ENCODE measurements at places on chromosomes 16 and 17.

DNA sequence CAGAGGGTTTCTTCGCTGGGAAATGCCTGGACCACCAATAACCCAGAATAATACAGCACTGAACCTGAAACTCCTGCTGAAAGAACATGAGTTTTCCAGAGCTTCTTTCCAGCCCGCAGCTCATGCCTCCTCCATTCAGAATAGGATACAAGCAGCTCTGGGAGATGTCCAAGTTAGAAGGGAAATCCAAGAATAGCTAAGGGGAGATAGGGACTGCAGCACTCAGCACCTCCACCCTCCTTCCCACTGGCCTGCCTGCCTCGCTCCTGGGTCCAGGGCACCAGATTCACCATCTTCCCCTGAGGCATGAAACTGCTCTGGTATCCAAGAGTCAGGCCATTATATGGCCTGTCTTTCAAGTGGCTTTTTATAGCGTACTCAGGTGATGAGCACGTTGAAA lies 4.1 kb downstream of the KRT31 start:
- peak; percentile 14 for DNase-seq

DNA sequence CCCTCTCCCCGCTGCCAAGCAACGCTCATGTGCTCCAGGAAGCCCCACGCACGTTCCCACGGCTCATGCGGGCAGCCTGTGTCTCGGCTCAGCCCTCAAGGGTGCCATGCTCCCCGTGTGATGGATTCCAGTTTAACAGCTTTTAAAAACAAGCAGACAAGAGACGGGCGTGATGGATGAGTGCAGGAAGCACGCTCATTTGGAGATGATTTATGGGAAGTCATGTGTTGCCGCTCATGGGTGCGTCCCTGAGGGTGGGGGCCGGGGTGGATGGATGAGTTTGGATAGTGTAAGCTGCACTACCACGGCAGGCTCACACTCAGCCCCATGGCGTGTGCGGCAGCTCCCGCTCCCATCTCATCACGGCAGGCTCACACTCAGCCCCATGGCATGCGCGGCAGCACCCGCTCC lies 132.8 kb downstream of the RBFOX3 start:
- DNase-seq = no peak

DNA sequence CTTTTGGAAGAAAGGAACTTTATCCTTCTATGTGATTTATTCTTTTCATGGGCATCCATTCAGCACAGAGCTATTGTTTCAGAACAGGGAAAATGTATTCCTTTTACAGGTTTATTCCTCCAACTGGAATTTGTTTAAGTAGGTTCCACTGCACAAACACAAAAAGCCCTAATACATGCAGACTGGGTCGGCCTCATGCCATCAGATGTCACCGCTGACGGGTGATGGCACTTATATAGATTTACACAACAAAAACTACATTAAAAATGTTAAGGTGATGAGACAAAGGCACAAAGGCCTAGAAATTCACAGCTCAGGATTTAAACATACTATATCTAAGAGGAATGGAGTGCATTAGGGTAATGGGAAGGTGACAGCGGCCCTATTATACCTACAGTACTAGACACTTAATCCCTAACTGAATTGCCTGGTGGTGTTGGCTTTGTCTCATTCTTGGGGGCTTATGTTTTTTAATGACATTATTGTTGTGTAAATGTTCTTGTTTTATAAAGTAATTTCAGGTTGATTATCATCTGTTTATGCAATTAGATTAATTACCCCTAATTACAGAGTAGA lies 276.4 kb upstream of the PSMD7 start:
- no peak for DNase-seq

GRCh38 chr17:80729761-80730160 lies 185.1 kb downstream of the RPTOR start:
- no peak for DNase-seq

- DNase-seq = no peak
These were observed 62.4 kb upstream of the MED9 start for GRCh38 chr17:17414341-17414805.

DNA sequence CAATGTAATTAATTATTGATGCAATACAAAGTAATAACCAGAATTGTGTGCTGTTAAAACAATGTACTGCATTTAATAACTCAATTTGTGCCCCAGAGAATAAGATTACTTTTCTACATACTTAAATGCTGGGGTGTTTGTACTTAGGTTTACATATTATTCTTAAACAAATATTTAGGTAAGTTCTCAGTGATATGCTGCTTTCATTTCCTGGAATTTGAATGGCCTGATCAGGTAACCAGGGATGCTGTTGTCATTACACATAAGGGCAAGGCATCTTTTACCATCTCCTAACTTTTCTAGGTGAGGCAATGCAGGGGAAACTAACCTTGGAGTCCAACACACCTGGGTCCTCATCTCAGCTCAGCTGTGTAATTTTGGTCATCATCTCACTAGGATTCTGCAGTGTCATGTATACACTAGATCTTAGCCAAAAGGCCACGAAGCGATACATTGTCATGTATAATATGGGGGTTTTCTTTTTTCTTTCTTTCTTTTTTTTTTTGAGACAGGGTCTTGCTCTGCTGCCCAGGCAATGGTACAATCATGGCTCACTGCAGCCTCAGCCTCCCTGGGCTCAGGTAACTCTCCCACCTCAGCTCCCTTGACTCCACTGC lies 45.2 kb downstream of the MYO1D start:
- DNase-seq = no peak

DNA sequence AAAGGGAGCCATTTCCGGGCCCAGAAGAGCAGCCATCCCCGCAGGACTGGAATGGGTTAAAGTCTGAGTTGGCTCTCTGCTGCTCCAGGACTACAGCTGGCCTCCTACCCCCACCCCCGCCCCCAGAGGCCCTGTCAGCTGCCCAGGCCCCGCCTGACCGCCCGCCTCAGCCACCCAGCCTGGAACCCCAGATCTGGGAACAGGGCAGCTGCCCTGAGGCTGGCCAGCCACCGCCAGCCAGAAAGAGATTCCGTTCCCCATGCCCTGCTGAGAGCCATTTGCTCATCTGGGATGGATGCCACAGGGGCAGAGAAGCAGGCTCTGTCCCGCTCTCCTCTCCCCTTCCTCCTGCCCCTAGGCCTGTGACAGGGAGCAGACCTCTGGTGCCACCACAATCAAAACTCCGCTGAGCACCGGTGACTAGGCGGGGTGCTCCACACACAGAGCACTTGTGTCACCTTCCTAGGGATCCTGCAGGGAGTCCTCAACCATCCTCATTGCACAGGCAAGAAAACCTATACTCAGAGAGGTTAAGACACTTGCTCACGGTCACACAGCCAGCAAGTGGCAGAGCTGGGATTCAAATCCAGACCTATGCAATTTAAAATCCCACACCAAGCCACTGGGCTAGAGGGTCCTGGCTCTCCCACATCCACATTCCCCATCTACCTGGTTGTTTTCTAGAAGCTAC lies 44.1 kb downstream of the ZNF423 start:
- DNase-seq = no peak

- no peak for DNase-seq
These were observed 475.7 kb downstream of the SHISA9 start for GRCh38 chr16:13377143-13377542.

DNA sequence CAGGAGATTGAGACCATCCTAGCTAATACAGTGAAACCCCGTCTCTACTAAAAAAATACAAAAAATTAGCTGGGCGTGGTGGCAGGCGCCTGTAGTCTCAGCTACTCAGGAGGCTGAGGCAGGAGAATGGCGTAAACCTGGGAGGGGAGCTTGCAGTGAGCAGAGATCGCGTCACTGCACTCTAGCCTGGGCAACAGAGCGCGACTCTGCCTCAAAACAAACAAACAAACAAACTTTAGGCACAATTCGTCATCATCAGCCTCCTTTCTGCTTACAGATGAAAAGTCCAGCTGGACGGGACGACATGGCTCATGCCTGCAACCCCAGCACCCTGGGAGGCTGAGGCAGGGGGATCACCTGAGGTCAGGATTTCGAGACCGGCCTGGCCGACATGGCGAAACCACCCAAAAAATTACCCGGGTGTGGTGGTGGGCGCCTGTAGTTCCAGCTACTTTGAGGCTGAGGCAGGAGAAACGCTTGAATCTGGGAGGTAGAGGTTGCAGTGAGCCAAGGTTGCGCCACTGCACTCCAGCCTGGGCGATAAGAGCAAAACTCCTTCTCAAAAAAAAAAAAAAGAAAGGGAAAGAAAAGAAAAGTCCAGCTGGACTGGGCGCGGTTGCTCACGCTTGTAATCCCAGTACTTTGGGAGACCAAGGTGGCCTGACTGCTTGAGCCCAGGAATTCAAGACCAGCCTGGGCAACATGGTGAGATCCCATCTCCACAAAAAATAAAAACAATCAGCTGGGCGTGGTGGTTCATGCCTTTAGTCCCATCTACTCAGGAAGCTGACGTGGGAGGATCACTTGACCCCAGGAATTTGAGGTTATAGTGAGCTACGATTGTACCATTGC lies 1.5 kb upstream of the SPIRE2 start:
- no peak for DNase-seq

DNA sequence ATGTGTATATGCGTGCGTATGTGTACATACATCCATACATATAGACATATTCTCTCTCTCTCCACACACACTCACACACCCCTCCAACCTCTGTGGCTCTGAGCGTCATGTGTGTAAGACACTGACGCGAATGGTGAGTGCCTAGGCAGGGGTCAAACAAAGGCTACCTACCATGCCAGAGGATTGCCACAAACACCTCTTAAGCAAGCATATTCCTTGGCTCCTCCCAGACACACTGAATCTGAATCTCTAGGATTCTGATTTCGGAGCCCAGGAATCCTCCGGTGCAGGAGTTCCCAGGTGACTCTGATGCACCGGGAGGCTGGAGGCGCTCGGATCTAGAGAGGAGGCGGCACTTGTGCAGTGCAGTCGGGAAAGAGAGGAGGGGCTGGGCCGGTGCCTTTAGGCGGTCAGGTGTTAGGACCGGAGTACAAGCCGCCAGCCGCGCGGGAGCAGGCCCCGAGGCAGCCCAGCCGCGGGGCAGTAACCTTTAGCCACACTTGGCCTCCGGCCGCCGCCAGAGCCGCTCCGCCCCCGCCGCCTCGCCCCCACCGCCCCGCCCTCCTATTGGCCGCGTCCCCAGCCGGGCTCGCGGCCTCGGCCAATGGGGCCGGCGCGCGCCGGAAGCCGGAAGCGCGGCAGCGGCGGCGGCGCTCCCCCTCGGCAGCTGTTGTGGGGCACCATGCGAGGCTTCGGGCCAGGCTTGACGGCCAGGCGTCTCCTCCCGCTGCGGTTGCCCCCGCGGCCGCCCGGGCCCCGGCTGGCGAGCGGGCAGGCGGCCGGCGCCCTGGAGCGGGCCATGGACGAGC lies at the start of gene MLYCD:
MLYCD (plus strand) TSS at position 653 of the 809 bp plus-strand sequence; CDS start at position 683, 30 bp downstream.
- peak; percentile 44 for DNase-seq

DNA sequence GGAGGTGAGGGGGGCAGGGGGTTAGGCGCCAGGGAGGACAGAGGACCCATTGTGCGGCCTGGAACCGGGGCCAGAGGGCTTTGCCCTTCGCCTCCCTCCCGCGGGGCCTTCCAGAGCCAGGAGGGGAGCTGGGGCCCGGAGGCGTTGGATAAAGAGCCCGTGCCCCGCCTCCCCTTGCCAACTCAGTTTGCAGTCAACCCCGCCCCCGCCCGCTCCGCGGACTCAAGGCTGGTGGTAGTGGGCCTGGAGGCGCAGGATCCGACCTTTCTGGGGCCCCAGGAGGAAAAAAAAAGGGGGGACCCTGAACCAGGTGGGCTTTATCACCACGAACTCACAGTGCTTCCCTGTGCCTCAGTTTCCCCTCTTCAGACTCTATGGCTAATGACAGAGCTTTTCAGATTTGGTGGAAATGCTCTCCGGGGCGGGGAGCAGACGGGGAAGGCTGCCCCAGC lies 2.0 kb upstream of the SPHK1 start:
- no peak for DNase-seq

DNA sequence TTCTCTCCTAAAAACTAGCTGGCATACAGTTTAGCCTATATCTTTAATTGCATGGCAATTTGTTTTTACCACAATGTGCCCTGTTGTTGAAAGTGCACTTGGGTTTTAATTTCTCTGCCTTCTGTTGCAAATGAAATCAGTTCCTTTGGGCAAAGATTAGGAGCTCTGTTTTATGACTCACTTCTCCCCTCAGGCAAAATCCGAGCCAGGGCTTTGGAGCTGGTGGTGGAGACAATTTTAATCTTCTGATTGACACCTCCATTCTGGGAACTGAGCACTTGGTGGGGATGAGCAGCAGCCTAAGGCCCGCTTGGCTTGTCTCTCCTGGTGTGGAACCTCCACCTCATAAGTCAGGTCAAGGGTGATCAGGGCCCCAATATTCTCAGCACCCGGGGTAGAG lies 13.3 kb upstream of the MYH8 start:
- DNase-seq = no peak

DNA sequence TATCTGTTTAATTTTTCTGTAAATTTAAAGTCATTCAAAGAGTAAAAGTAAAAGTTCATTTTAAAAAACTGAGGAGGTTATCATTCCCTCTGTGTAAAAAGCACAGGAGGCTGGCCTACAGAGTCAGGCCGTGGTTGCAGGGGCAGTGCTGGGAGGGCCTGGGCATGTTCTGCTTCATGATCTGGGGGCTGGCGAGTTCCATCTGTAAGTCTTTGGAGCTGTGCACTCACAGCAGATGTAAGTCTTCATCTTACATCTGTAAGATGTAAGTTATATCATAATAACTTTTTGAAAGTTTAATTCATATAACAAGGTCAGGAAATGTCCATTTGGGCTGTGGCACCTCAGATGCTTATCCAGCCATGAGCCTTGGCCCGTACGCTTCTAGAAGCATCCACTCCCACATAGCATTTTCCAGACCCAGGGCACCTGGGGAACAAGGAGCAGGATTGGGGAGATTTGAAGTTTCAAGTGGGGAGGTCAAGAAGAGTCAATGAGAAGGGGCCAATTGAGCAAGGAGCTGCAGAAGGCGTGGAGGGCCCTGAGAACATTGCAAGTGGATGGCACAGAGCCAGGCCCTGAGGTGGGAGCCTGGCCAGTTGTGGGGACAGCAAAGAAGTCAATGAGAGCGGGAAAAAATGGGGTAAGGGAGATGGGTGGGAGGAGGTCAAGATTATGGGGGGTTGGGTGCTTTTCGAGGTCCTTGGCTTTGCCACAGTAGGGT lies 54.1 kb downstream of the TNFRSF13B start:
- DNase-seq = no peak

GRCh38 chr17:48102798-48103715 lies 1.8 kb upstream of the CBX1 start:
- DNase-seq = no peak

- DNase-seq = no peak
These were observed 38.2 kb downstream of the MARF1 start for GRCh38 chr16:15604460-15605440.

DNA sequence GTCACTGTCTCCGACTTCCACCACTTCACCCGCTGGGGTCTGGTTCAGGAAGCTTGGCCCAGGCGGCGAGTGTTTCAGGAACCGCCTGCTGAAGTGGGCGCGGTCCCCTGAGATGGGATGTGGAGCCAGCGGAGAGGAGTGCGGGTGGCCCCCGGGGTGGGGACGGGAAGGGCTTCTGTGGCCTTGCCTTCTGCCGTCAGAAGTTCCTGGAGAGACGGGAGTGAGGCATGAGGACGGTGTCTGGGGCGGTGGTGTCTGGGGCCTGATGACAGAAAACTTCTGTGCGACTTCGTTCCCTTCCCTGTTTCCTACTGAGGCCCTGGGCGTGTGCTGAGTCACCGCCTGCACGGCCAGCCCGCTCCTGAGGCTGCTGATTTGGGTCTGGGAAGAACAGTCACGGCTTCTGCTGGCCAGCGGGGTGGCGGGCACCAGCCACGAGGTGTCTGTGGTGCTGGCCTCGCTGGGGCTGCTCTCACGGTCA lies 12.3 kb upstream of the NLRC3 start:
- DNase-seq = no peak

All from NCI-H1105 treated with DMSO at 0.1 percent for 48 hours (cell line).